ENCODE measurements at places on chromosomes 6 and 20.

- no peak for DNase-seq
These were observed 46.4 kb downstream of the CNR1 start for GRCh38 chr6:88119769-88120168.

DNA sequence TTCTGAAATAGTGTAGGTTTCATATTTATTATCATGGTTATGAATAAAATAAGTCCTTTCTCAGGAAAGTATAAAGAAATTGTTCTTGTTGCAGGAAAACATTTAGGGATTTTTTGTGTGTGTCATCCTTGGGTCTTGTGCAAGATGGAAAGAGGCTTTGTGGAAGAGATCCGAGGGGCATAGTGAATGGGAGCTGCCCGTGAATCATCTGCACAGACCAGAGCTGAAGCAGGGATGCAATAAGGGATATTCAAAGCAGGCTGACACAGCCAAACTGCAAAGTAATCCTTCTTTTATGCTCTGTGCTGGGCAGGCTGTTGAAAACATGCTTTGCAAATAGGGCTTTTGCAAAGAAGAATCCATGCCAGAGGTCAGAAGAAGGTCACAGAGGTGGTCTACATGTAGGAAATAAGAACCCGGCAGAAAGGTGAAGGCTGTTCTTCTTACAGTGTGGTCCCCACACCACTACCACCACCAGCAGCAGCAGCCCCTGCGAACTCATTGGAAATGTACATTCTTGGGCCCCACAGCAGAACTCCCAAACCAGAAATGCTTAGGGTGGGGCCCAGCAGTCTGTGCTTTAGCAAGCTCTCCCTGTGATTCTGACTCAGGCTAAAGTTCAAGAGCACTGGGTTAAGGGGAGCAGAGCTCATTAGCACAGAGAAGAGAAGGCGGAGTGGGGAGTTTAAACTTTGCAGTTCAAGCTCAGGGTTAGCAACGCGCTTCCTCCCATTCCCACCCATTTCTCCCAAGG lies 237.6 kb downstream of the QKI start:
- no peak for DNase-seq

- DNase-seq: no peak
These were observed 349.9 kb downstream of the ARHGAP18 start for GRCh38 chr6:129359811-129360681.

GRCh38 chr6:13262302-13263230 lies 65.8 kb downstream of the TBC1D7 start:
- no peak for DNase-seq

DNA sequence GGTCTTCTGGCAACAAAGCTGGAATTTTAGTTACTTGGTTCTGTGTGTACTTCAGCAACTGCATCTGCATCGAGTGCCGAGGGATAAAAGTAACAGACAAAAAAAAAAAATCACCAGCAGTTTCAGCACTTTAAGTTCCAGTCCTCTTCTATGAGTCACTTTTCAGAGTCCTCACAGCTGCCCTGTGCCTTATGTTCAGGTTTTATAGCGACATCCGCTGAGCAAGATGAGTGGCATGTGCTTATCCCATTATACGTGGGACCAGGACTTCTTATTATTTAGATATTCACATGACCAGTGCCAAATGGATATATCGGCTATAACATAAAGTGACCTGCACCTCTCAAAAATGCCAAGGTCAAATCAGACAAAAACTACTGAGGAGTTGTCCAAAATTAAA lies 242.9 kb downstream of the FOXA2 start:
- DNase-seq: no peak

DNA sequence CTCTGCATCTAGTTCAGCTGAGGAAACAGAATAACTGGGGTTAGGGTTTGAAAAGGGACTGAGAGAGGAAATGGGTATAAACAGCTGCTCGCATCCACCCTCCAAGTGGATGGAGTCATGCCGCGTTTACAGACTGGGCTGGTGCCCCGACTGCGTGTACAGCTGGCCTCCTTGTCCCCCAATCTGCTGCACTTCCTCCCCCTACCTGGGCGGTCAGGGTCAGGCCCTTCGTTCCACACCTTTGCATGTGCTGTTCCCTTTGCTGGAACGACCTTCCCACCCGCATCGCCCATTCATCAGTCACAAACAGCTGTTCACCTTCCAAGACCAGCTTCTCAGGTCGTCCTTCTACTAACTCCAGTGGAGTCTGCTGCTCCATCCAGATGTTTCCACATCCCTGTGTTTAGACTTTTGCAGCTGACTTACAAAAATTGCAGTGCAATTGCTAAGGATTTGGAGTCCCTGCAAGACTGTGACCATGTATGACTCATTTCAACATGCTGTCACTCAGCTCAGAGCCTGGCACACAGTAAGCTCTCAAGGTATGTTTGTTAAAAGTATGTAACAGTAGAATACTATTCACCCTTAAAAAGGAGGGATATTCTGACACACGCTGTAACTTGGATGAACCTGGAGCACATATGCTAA lies 129.3 kb downstream of the DTNBP1 start:
- no peak for DNase-seq

DNA sequence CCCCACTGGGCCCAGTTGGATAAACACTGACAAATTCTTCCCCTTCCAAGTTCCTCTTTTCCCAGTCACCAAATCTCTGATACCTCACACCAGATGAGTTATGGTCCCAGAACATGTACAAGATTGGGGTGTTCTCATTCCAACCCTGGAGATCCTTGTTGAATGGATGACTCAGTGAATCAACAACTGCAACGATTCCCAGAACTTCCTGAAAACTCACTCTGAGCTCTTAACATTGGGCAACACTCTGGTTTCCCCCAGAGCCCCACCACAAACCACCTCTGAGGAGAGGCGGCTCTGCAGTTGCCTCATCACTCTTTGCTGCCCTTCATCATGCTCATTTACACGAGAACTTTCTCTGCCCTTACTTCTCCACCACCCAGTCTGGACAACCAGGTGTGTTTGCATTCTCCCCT lies 115.2 kb downstream of the MRPL14 start:
- no peak for DNase-seq

DNA sequence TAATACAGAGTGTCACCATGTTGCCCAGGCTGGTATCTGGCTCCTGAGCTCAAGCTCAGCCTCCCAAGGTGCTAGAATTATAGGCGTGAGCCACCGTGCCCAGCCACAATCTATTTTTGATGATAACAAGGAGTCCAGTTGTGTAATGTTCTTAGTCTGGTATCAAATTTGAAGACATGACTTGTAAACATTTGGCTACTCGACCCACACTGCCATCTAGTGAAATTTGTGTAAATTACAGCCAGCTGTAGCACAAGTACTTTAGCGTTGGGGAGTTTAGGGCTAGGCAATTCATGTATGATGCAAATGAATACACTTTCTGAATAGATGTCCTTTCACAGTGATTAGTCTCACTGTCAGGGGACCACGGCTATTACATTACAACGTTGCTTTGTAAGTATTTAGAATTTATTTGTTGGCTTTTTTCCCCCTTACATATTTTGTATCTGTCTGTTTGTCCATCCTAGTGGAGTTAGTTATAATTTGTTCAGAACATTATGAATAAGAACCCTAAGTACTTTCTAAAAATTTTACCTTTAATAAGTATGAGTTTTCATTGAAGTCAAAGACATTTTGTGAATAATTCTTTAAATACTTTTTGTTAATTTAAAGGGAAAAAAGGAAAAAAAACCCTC lies 139.7 kb downstream of the PRDM13 start:
- DNase-seq: no peak

GRCh38 chr6:101302593-101302992 lies 90.9 kb upstream of the GRIK2 start:
- no peak for DNase-seq

DNA sequence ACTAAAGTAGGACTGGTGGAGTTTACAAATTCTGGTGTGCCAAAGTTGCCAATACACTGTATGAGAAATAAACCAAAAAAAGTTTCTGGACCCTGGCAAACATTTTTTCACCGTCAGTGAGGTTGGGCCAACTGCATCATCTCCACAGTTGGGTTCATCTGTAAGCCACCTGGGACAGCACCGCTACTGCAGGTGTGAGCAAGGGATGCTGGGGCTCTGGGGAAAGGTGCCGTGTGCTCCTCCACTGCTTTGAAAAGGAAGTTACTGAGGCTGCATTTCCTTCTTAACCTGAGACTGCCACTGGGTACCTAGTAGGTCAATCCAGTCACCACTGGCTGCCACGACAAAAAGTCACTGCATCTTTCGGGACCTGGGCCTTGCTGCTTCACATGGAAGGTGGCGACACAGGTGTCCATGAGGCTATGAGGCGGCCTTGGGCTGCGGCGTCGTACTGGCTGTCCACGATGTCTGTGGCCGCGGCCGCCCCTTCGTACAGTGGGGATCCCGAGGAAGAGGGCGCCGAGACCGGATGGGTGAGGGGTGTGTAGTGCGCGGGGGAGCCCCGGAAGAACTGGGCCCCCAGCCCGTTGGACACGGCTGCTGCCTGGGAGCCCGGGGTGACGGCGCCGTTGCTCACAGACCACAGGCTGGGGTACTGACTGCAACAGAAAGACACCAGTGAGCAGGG lies 9.6 kb downstream of the TBXT start:
- no peak for DNase-seq

DNA sequence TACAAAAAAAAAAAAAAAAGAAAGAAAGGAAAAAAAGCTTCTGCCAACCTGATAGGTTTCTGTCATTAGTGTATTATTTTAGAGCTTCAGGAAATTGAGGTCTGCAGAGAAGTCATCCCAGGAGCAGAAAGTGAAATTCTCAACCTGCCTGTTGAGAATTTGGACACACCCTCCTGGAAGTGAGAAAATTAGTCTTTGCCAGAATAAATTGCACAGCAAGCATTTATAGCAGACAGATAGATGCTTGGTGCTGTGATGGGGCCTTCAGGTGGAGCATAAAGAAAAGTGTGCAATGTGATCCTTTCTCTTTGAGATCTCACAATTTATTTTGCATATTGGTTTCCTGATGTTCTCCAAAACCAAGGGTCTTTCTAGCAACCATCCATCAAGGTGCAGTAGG lies 4.7 kb downstream of the BTN2A2 start:
- no peak for DNase-seq

- no peak for DNase-seq
These were observed 117.5 kb upstream of the QKI start for GRCh38 chr6:163296835-163297519.

- no peak for DNase-seq
These were observed 252.8 kb upstream of the PLN start for GRCh38 chr6:118295336-118295735.

DNA sequence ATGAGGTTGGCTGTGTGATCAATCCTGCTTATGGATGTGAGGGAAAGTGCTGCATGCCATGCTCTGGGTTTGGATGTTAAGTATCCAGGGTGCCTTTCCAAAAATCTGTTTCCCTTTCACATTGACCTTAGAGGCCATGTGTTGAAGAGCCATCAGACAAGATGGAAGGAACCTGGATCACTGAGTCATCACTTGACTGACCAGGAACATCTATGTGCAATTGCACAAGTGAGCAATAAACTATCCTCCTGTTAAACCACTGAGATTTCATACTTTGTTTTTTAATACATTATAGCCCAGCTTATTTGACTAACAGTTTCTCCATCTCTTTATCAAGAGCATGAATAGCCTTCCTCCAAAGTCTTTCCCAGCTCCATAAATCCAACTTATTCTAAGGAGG lies 17.8 kb upstream of the TMEM14A start:
- no peak for DNase-seq

- no peak for DNase-seq
These were observed 86.3 kb downstream of the SOX4 start for GRCh38 chr6:21679761-21680265.

DNA sequence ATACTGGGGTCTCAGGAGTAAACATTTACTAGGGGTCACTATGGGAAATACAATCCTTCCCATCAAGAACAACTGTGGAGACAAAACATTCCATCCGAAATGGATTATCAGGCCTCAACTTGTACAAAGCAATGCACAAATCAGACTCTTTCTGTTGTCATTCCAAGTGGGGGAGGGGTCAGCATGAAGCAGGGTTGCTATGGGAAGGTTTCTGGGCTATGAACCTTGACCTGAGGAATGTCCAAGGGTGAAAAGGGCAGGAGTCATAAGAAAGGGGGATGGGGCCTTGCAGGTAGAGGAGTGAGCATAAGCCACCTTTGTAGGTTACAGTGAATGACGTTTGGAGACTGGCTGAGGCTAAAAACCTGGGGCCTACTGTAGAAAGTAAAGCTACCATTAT lies 3.1 kb downstream of the METTL24 start:
- DNase-seq: no peak

DNA sequence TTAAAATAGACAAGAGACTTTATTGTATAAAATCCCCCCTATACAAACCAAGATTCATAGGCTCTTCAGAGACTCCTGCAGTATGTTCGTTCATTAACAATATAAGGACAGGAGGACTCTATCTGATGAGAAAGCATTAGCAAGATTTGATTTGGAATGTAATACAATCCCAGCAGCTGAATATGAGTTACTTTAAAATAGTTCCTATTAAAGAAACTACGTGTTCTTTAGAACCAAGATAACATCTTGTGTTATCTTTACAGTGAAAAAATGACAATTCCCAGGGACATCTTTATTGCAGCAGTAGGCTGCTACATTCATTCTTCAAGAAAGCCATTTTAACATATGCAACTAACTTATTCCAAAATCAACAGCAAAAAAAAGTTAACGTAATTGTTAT lies 1360.1 kb upstream of the GJE1 start:
- DNase-seq: no peak

GRCh38 chr20:23136893-23137745 lies 51.0 kb upstream of the CD93 start:
- DNase-seq: no peak

DNA sequence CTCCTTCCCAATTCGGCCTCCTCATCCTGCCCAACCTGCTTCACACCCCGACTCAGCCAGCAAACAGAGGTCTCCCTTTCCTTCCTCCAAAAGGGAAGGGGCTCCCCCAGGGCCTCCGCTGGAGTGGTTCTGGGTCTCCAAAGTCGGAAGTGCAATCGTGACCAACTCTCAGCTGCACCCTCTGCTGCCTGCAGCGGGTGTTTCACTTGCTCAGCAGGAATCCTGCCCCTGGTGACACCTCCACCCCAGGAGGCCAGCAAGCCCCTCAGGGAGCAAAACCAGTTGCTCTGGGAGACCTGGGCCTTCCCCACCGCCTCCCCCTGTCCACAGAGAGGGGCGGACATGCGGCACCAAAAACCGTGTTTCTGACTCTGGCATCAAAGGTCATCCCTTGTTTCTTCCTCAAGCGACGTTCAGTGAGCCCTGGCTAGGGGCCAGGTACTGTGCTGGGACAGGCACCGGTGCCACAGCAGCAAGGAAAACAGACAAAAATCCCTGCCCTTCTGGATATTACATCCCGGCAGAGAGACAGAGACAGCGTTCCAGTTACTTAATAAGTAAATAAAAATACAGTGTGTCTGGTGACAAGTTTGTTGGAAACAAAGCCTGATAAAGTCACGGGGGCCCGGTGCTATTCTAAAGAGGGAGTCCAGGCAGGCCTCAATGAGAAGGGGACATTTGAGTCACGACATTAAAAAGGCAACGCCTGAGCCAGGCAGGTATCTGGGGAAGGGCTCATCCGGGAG lies 219.0 kb downstream of the BMP7 start:
- no peak for DNase-seq

GRCh38 chr6:74075896-74076295 lies 379.9 kb downstream of the CD109 start:
- DNase-seq: no peak

DNA sequence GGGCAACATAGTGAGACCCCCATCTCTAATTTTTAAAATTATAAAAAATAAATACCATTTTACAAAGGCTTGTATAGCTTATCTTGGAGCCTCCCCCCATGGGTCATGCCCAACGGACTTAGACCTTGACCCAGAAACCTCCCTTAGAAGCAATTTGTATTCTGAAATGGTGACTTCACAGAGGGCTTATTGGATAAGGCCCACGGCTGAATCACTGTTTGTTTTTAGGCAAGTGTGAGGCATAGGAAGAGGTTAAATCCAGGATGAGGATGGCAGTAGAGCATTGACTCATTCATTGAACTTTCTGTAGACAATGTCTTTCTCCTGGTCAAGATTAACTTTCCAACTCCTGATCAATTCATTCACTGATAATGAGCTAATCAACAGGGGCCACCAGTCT lies 6.2 kb upstream of the SNAI1 start:
- no peak for DNase-seq
